Activated CD8-positive, alpha-beta memory T cell treated with anti-CD3 and anti-CD28 coated beads, Interleukin-2, amount 10 ng/mL, durations not matched to agents 7 days and 5 days (primary cell): ENCODE measurements at places on chromosomes 11 and 22. TPM values are rescaled to one million over a fixed set of nuclear protein-coding genes. Genes with fewer than 3 reads are reported as not detected.

DNA sequence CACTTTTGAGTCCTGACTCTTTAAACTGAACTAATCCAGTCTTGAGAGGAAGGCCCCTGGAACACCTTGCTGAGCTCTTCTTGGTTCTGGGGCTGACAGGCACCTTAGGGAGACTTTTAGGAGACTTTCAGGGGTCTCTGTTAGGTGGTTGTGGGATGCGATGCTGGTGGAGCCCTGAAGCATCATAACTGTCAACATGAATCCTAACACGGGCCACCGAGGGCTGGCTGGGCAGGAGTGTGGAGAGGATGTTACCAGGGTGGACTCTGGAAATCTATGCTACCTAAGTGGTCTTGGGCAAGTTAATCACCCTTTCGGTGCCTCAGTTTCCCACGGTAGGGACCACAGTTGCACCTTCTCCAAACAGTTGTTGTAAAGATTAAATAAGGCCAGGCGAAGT lies 106.5 kb downstream of the ST3GAL4 start:
- DNase-seq, result no peak

- no peak for DNase-seq
Observed at GRCh38 chr11:104858882-104859775, 39.1 kb downstream of the CASP12 start.

- DNase-seq, result peak; percentile 35
Observed at GRCh38 chr11:48101044-48101733, 115.4 kb upstream of the OR4B1 start.

- DNase-seq, result no peak
Observed at GRCh38 chr11:92083123-92083522, 141.5 kb upstream of the FAT3 start.

DNA sequence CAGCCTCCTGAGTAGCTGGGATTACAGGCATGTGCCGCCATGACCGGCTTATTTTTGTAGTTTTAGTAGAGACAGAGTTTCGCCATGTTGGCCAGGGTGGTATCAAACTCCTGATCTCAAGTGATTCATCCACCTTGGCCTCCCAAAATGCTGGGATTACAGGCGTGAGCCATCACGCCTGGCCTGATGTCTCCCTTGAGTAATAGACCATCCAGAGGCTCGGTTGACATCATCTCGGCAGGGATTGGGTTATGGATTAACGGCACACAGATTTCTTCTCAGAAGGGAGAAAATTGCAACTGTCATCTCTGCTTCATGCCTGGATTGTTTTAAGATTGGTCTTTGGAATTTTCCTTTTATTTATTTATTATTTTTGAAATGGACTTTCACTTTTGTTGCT lies 239.2 kb upstream of the LARGE1 start:
- DNase-seq, result no peak

GRCh38 chr11:41309716-41310115 lies 149.7 kb downstream of the LRRC4C start:
- no peak for DNase-seq

DNA sequence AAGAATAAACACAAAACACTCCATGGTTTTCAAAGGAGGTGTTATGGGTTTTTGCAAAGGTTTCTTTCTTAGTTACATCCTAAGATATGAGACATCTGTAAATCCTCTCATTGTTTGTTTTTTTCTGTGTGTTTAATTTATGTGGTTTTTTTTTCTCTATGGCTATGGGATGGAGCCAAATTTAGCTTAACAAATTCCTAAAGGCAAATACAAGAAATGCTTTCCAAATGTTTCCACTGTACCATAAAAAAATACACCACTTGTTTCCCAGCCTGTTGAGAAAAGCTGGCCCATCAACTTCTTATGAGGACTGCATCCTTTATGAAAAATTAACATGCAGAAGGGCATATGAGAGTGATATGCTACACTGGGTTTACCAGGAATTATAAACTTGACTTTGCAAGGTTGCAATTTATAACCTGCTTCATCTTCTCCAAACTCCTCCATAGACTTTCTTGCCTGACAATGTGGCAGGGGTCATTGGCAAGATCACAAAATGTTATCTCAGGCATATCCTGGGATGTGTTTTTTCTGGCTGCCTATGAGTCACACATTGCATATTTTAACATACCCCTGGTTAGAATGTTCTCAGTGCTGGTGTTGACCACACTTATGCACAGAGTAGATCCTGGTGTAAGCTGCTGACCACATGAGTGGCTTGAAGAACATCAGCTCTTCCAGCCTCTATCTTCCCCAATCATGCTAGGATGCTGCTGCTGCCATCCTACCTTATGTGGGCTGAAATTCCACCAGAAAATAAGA lies 137.6 kb upstream of the TTC12 start:
- no peak for DNase-seq

DNA sequence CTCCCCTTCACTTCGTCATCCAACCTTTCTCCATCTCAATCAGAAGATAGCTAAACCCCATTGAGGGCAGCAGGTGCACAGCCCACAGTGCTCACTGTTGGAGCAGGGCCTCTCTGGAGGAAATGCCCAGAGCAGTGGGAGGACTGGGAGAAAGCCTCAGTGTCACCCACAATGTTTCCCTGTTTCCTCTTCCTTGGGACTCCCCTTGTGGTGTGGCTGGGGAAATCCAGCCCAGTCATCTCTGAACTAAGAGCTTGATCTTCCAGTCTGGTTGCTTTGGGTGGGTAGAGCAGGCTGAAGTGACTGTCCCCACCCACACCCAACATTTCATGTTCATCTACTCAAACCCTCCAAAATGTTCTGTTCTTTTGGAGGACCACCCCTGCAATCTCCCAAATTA lies 29.8 kb upstream of the EED start:
- DNase-seq, result peak; percentile 80

- no peak for DNase-seq
Observed at GRCh38 chr11:116776522-116776984, 3.8 kb upstream of the BUD13 start.

DNA sequence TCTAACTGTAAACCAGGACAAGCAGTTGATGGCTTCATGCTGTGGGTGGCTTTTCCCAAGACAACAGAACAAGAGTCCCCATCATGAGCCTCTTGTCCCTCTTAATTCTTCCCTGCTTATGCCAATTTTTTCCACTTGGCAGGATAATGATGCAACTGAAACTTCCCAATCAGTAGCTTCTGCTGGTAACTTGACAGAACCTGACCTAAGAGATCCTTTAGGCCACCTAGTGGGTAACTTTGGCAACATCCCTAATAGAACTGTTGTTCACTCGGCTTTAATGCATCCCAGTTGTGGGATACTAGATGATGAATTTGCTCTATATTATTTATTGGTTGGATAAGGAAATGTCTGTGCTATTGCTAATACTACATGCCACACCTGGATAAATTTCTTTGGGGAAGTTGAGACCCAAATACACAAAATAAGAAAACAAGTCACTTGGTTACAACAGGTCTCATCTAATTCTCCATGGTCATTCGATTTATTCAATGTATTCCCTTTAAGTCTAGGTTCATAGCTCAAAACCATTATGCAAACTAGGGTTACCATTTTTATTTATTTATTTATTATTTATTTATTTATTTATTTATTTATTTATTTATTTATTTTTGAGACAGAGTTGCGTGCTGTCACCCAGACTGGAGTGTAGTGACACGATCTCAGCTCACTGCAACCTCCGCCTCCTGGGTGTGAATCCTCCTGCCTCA lies 41.4 kb upstream of the NFAM1 start:
- no peak for DNase-seq

DNA sequence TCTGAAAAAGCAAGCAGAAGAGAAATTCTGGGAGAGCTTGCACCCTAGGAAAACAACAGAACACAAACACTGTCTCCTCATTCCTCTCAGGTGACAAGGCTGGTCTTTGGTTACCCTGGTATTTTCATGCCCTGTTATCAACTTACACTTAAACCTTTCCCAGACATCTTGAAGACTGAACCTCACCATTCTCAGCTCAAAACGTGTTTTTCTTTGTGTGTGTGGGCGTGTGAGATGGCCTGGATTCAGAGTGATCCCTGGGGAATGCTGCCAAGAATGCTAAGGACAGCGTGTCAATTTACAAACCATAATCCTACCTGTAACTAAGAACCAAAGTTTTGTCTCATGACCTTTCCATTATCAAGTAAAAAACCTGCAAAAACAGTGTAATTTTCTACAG lies 33.3 kb downstream of the ELF5 start:
- no peak for DNase-seq

- DNase-seq, result no peak
Observed at GRCh38 chr11:3177931-3178330, 12.8 kb upstream of the OSBPL5 start.

DNA sequence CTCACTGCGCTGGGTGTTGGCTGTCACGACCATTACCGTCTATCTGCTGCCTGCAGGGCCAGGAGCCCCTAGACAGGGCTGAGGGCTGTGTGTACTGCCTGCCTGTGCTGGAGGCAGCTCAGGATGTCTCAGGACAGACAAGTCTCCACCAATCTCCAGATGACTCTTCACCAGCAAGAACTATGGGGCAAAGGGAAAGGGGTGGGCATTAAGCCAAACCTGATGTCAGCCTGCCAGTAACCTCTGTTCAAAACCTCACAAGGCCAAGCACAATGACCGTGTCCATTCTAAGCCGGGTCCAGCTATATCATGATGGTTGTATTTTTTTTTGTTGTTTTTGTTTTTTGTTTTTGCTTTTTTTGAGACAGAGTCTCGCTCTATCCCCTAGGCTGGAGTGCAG lies 31.6 kb downstream of the MAFF start:
- DNase-seq, result no peak

GRCh38 chr11:133115099-133115498 lies 417.2 kb downstream of the OPCML start:
- DNase-seq, result no peak

DNA sequence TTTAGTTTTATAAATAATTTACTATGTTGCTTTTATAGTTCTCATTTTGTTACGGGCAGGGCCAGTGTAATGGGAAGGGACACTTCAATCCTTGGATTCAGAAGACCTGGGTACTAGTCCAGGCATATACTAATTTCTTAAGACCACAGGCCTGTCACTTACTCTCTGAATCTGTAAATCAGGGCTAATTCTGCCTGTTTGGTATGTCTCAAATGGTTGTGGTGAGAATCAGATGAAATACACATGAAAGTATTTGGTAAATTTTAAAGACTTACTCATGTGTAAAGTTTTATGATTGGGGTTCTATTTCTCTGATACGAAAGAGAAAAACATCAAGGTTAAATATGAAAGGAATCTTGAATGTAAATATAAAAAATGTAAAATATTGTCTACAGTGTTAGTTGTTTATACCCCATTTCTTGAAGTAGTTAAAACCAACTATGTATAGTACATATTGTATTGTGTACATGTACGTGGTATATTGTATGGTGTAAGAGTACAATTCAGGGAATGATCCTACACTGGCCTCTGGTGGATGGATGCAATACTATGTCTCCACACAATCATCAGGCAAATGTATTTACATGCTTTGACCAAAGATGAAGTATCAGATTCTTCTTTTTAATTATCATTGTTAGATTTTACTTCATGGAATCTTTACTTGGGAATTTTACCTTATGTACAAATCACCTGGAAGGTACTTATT lies 24.5 kb upstream of the RAG2 start:
- DNase-seq, result no peak

GRCh38 chr22:29217827-29218757 lies 12.4 kb downstream of the EMID1 start:
- no peak for DNase-seq

- no peak for DNase-seq
Observed at GRCh38 chr11:371716-372590, 2.7 kb downstream of the B4GALNT4 start.

GRCh38 chr11:34356913-34357700 lies 703 bp downstream of the ABTB2 start:
- peak; percentile 68 for DNase-seq

- no peak for DNase-seq
Observed at GRCh38 chr11:114031246-114031966, 28.1 kb upstream of the ZBTB16 start.

- DNase-seq, result no peak
Observed at GRCh38 chr11:86101941-86102407, 33.1 kb upstream of the PICALM start.

DNA sequence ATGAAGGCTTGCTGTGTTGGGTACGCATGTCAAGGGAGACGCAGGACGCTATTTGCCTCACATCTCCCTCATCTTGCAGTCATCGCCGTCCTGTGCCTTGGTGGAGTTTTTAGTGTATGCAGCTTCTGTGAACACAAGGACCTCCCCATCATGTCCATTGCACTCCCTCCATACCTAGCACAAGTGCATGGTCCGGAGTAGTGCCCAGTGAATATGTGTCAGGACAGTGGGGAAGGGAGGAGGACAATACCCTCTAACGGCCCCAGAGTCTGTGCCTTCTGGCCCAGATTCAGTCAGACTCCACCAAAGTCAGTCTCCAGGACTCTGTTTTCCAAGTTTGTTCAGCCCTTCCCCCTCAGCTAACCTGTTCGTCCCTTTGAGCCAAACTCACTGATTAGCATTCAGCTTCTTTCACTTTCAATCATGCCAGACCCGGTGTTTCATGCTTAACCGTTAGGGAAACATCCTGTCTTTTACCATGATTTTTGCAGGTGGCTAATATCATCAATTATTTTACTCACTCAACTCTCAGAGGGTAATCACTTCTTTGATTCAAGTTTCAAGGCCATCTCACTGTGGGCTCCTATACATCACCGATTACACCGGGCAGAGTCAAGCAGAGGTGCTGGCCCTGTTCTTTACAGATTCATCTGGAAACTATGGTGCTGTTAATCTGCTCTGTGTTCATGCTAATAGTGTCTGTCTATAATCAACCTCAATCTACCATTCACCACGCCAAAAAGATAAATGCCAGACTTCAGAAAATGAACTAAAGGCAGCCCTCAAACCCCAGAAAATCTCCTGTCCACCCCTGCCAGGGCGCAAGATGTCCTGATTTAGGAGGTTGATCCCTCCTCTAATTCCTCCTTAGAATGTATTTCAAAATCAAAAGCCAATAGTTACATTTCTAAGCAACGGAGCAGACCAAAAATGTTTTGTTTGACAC lies 156.5 kb downstream of the RRAS2 start:
- no peak for DNase-seq

GRCh38 chr11:12784445-12784844 lies 110.2 kb downstream of the TEAD1 start:
- DNase-seq, result no peak

DNA sequence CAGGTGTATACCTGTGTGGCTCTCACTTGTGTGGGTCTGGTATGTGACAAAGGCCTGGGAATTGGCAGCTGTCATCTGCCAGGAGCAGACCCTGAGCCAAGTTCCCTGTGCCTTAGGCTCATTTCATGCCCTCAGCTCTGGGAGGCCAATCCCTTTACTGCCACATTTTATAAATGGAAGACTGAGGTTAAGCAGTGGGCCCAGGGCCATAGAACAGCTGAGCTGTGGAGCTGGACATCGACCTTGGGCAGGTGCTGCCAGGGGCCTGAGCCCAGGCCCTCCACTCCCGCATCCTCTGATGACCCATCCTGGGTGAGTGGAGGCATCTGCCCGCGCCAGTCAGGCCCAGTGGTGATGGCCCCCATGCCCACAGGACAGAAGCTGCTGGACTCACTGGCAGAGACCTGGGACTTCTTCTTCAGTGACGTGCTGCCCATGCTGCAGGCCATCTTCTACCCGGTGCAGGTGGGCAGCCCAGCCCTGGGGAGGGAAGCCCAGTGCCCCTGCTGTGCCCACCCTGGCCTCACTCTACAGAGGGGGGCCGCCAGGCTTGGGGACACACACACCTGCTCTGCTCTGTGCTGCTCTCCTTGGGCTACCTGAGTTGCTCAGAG lies 20.9 kb upstream of the ARHGAP8 start:
- DNase-seq, result no peak

- no peak for DNase-seq
Observed at GRCh38 chr11:95149651-95150364, 60.2 kb downstream of the ENDOD1 start.

NDUFS8 gene
- total RNA-seq, result 161 TPM

CNTN5 gene
- not detected for total RNA-seq

OR52N4 gene
- 0.23 TPM for total RNA-seq

OR52H1 gene
- total RNA-seq, result not detected

DMC1 gene
- total RNA-seq, result 16.9 TPM

ATG13 gene
- 72.9 TPM for total RNA-seq
